ENCODE measurements at places on chromosomes 1 and 21. TPM values are rescaled to one million over a fixed set of nuclear protein-coding genes. Genes with fewer than 3 reads are reported as not detected.

Gene SPATA46
- total RNA-seq, result 0.62 TPM

- no peak for DNase-seq
- no peaks in the 10 kb centered on the region for H3K36me3 ChIP-seq
- H3K4me1 ChIP-seq, result no peaks in the 10 kb centered on the region
- no peaks in the 10 kb centered on the region for H3K27me3 ChIP-seq
- H3K27ac ChIP-seq, result no peak overlapping the region
These were observed 49.0 kb downstream of the LRRC53 start for GRCh38 chr1:74463333-74463988.

DNA sequence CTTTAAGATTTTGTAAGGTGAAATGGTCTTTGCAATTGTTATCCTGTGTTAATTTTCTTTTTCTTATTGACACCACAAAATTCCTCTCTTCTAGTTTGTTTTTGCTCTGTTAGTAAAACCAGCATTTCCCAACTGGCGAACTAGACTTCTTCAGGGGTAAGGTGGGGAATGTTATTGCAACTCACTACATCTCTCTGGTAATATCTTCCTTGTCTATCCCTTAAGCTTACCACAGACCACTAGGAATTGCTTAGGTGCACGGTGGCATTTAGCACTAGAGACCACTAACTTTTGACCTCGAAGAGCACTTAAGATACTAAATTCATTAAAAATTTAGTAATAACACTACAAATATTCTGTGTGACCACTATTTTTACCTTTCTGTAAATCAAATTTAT lies 4.2 kb upstream of the COA6 start:
- no peak for DNase-seq
- no peaks in the 10 kb centered on the region for H3K27me3 ChIP-seq
- no peaks in the 10 kb centered on the region for H3K36me3 ChIP-seq
- H3K27ac ChIP-seq, result no peak overlapping the region
- H3K4me1 ChIP-seq, result peaks cover 6% of the 10 kb centered on the region
- H3K4me3 ChIP-seq, result no peak overlapping the region

Gene KCNJ9
- total RNA-seq, result 0.51 TPM

Gene PROK1
- 10.7 TPM for total RNA-seq

Gene FCGR3B
- total RNA-seq, result 2.1 TPM

DNA sequence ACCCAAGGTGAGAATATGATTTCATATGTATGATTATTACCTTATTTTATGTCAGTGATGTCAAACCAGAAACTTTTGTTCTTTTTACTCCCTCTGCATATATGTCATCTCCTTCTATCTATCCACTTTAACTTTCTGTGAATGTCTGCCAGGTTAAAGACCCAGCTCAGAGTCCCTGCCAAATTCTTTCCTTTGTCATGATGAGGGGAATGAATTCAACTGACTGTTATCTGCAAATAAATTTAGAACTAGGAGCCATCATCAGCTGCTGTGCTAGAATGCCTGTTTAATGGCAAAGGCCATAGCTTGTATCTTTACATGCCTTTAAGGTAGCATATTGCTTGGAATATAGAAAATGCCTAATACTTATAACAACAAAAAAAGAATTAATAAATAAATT lies 815.6 kb upstream of the NEGR1 start:
- DNase-seq, result no peak
- no peak overlapping the region for H3K27ac ChIP-seq
- no peak overlapping the region for H3K4me3 ChIP-seq
- no peaks in the 10 kb centered on the region for H3K36me3 ChIP-seq
- no peaks in the 10 kb centered on the region for H3K4me1 ChIP-seq
- H3K27me3 ChIP-seq, result peaks cover 2% of the 10 kb centered on the region

Gene RHD
- not detected for total RNA-seq

Measured in prostate gland (tissue), 2 donors.